ENCODE measurements at places on chromosomes 5 and 9.

- no peak for DNase-seq
These were observed 14.5 kb downstream of the EDIL3 start for GRCh38 chr5:84370176-84370575.

DNA sequence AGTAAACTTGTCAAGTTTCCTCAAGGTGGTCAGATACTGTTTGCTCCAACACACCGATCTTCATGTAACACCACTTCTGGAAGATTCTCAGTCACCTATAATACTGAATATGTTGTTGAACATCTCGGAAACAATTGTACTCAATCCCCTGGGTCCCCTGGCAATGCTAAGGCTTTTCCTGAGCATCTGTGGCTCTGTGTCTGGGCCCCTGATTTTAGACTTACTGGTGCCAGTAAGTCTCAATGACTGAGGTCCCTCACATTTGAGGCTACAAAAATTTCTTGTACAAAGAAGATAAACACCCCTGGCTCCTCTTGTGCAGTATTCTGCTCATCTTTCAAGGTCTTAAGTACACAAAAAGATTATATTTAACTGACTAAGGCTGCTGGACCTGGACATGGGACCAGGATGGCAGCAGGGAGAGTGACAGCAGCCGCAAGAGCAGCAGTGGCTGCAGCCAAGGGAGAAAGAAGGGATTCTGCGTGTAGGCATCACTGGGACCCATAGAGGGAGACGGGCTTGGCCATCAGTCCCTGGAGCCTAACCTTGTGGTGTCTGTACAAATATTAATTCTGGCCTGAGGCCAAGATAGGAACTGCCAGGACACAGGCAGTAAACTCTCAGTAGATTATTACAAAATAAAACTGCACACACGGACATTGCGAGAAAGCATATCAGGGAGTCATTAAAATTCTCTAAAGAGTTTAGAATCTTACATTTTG lies 49.0 kb upstream of the TNPO1 start:
- no peak for DNase-seq

DNA sequence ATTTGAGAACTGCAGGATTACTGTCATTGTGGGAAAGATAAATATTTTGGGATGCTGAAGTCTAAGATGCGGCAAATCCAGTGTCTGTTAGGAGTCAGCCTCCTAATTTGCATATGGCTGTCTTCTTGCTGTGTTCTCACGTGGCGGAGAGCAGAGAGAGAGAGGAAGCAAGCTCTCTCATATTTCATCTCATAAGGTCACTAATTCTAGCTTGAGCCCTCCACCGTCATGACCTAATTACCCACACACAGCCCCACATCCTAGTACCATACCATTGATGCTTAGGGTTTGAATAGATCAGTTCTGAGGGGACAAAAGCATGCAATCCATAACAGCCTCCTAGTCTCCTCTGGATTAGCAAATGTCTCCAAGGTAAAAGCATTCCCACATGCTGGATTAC lies 124.5 kb downstream of the CDH12 start:
- no peak for DNase-seq

GRCh38 chr9:38287420-38287985 lies 105.0 kb upstream of the ALDH1B1 start:
- DNase-seq: no peak

DNA sequence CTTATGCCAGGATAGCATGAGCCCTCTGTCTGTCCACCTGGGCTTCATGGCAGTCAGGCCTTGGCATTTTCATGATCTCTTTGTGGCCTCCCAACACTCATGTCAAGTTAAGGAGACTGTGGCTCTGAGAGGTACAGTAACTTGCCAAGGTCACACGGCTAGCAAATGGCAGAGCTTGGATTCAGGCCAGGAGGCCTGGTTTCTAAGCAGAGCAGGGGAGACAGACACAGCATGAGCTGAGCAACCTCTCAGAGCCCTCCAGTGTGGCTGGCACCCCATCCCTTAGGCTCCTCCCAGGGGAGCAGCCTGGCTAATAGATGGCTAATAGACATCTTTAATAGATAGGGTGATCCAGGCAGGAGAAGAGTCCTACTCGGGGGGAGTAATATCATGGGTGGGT lies 4.1 kb downstream of the SYNPO start:
- DNase-seq: no peak

DNA sequence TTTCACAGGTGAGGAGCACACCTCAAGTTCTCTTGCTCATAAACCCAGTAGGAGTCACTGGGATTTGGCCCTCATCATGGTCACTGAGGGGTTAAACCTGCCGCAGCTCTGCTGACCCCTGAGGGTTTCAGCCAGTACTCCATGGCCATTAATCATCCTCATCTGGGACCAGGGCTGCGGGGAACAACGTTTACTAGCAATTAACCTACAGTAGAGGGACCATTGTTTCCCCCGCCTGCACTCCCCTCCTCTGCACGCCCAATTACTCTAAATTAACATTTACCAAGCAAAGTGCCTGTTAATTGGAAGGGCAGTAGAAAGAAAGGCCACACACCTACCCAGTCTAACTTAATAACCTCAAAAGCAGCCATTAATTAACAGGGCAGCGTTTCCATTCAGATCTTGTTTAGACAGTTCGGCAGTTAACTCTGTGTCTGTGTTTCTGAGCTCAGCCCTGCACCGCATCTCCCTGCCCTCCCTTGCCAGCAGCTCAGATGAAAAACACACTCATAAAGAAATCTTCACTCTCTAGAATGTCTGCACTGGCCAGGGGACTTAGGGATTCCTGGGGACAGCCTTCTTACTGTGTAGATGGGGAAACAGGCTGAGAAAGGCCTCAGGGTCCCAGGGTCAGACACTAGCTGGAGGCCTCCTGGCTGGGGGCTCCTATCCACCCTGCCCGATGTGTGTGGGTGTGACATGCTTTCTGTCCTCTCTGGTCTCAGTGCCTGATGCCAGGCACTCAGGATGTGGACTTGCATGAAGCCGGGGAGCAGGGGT lies 51.6 kb downstream of the ALG2 start:
- no peak for DNase-seq

DNA sequence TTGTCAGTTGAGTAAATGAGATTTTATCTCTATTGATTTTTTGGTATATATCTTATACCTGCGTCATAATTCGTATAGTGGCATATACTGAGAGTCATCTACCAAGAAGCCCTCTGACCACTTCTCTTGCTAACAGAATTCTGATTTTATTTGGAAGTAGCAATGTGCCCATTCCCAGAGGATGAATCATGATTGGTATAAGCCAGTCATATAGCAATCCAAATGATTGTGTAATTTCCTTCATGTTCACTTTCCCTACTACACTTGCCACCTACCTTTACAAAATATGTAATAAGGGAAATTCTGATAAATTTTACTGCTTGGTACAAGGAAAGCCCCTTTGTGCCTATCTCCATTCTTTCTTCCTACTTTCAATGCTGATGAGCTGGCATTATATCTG lies 16.1 kb upstream of the ZNF462 start:
- DNase-seq: no peak

- DNase-seq: no peak
These were observed 1.2 kb downstream of the TTC33 start for GRCh38 chr5:40754381-40755092.

- no peak for DNase-seq
These were observed 86.5 kb downstream of the HCN1 start for GRCh38 chr5:45609661-45610060.

DNA sequence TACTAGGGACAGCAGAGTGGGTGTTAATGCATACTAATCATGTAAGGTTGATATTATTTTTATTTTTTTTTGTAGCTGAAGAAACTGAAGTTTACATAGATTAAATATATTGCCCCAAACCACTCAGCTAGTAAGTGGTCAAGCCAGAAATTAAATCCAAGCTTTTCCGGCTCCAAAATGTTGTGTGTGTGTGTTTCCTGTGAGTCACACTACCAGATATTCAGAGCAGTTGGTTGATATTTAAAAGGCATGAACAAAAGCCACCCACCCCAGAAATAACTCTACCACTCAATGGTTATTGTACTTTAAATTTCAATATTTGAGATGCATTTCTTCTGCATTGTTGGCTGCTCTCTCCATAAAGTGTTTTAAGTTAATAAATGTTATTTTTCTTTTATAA lies 29.5 kb downstream of the KCNN2 start:
- peak; percentile 14 for DNase-seq

DNA sequence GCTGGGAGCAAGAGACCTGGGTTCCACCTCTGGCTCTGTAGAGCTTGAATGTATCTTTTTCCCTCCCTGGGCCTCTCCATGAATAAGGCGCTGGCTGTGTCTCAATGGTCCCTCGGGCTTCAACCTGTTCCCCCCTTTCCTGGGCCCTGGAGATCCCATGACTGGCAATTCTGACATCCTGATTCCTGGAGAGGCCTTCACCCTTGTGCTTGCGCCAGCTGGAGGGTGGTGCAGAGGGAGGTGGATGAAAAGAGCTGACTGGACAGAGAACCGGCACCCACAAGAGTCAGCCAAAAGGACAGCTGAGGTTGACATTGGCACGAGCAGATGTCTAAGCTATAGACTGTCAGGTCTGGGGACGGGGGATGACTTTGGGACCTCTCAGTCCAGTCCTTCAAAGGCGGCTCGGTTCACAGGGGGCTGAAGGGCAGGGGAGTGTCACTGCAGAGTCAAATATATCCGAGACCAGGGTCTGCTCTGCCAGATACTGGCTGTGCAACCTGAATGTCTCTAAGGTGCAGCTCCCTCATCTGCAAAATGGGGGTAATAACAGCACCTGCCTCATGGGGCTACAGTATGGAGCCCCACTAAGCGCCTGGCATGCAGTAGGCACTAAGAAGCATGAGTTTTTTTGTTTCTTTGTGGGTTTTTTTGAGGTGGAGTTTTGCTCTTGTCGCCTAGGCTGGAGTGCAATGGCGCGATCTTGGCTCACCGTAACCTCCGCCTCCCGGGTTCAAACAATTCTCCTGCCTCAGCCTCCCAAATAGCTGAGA lies 13.8 kb downstream of the DNM1 start:
- DNase-seq: no peak

GRCh38 chr5:172855597-172856292 lies 21.7 kb downstream of the ERGIC1 start:
- no peak for DNase-seq

DNA sequence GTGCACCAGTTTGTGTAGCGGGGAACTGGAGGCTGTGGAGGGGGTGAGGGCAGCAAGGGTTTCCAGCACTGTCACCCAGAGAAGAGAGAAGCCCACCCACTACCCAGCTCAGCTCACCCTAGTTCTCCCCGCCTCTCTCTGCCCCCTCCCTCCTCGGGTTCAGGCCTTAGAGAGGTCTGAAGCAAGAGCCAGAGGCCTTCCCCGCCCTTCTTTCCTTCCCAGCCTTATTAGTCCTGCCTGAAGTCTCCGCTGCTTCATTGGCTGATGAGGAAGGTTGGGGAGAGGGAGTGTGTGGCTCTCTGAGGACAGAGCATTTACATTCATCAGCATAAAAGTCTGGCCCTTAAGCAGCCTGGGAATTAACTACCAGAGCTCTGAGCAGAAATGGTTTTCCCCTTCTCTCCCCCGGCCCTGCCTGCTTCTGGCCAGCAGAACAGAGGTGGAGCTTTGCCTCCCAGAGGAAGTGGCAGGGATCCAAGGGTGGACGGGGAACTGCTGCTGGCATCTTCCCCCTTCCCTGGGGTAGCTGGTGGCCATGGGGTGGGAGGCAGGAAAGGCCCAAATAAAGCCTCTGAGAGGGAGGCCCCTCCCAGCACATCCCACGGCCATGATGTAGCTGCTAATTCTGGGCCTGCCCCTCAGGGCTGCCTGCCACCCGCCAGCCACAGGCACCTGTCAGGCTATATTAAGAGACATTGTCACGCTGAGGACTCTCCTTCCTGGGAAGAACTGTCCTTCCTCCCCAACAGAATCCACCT lies 4.1 kb downstream of the DNAJB5 start:
- DNase-seq: no peak

- no peak for DNase-seq
These were observed 1.4 kb downstream of the GNAQ start for GRCh38 chr9:78030296-78030552.

DNA sequence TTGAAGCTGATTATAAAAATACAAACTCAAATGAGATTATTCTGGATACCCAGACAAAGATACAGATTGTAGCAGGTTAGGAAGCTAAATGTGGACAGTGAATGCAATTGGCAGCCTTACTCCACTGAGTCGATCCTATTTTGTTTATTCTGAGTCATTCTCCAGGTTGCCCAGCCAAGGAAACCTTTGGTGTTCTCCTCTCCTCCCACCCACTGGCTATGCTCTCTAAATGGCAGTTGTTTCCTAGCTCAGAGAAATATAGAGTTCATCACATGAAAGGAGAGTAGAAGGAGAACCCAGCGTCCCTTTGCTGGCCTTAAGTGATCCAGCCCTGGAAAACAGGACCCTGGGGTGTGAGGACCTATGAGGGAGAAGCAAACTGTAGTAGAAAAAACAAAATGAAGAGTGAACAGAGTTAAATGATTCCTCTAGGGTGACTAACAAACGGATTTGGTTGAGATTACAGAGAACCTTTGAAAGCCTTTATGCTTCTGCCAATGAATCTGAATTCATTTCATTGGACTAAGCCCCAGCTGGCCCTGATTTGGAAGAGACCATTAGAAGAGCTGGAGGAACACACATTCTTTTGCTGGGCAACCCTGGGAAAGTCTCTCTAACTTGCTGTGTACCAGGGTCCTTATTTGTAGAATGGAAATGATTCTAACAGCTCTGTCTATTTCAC lies 95.1 kb downstream of the BRINP1 start:
- no peak for DNase-seq

- no peak for DNase-seq
These were observed 87.4 kb downstream of the PTCD2 start for GRCh38 chr5:72407541-72407940.

DNA sequence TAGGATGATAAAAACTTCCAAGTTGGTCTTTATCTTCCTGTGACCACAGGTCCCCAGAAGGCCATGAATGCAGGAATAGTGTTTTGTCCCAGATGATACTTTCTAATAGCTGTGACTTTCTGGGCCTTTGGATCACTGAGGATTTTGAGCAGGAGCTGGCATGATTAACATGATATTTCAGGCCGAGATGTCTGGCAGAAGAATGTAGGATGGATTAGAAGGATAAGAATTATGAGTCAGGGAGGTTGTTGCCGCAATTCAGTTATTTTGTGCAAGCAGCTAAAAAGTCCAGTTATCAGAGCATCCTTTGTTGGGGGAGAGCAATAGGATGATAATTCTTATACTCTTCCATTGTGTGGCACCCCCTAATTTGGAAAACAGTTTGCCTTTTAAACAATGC lies 189.7 kb downstream of the PSAT1 start:
- DNase-seq: no peak

GRCh38 chr5:161085056-161085455 lies 233.0 kb upstream of the ATP10B start:
- no peak for DNase-seq

- DNase-seq: no peak
These were observed 18.5 kb upstream of the SLC24A2 start for GRCh38 chr9:19807182-19807892.

- no peak for DNase-seq
These were observed 10.8 kb upstream of the ADRA1B start for GRCh38 chr5:159905496-159905895.

GRCh38 chr5:102946414-102946813 lies 173.5 kb downstream of the GIN1 start:
- no peak for DNase-seq
